ENCODE measurements at places on chromosomes 13 and 19.

DNA sequence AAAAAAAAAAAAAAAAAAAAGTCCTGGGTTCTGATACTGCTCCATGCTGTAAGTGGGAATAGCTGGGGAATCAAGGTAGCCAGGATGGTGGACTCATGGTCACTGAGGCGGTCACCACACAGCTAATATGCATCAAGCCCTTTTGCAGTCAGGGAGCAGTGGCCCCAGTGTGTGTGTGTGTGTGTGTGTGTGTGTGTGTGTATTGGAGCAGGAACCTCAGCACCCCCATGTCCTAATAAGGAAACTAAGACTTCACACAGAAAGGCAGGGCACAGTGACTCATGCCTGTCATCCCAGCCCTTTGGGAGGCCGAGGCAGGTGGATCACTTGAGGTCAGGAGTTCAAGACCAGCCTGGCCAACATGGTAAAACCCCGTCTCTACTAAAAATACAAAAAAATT, 12.0 kb downstream of the B3GNT3 start:
- no peak for DNase-seq

DNA sequence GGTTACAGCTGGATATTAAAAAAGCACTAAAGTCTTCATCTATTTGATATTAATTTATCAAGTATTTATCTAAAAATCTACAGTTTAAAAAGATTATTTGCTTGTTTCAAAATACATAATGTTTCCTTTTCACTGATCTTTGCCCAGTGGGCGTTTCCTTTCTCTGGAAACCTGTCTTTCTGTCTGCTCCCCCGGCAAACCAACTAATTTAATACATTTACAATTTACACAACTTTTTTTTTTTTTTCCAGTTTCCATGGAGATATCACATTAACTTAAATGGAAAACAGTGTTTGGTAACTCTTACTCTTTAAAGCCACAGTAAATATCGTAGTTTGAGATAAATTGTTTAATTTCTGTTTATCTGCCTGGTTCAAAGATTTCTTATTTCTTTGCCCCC, 5.3 kb downstream of the GPC6 start:
- no peak for DNase-seq

DNA sequence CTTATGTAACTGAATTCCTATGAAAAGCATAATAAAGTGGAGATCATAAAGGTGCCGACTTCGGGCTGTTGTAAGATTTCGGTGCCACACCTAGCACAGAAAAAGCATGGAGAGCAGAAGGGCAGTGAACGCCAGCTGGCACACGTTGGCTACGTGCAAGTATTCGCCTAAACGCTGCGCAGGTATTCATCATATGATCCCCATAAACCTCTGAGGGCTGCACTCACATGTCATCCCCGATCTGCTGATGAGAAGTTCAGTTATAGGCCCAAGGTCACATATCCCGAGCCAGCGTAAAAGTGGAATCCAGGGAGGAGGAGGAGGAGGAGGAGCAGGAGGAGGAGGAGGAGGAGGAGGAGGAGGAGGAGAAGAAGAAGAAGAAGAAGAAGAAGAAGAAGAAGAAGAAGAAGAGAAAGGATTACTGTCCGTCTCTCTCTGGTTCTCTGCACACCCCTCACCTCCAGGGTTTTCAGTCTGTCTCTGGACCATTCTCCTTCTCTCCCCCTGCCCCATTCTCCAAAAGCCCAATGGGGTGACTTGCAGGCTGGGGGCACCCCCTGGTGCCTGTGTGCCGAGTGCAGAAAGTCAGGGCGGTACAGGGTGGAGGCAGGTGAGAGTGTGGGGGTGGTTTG, 18.6 kb upstream of the CYP2S1 start:
- no peak for DNase-seq

DNA sequence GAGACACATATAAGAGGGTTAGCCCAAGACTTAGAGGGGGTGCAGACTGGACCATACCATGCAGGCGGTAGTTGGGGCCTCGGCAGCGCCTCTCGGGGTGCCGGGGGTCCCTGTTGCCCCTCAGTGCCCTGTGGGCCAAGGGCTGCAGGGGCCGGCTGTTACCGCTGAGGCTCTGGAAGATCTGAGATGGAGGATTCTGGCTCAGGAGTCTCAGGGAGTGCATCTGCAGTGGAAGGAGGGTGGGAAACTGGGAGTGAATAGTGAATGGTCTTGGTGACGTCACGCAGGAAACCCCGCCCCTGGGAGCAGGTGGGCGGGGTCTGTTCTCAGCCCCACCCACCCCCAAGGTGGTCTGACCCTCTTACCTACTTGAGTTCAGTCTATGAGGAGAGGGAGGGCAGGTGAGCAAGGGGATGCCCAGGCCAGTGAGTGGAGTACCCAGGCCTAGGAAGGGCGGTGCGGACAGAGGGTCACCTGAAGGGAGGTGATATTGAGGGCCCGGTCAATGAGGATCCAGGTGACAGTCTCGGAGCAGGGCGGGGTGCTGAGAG, 1.7 kb upstream of the DBP start:
- DNase-seq, result no peak

DNA sequence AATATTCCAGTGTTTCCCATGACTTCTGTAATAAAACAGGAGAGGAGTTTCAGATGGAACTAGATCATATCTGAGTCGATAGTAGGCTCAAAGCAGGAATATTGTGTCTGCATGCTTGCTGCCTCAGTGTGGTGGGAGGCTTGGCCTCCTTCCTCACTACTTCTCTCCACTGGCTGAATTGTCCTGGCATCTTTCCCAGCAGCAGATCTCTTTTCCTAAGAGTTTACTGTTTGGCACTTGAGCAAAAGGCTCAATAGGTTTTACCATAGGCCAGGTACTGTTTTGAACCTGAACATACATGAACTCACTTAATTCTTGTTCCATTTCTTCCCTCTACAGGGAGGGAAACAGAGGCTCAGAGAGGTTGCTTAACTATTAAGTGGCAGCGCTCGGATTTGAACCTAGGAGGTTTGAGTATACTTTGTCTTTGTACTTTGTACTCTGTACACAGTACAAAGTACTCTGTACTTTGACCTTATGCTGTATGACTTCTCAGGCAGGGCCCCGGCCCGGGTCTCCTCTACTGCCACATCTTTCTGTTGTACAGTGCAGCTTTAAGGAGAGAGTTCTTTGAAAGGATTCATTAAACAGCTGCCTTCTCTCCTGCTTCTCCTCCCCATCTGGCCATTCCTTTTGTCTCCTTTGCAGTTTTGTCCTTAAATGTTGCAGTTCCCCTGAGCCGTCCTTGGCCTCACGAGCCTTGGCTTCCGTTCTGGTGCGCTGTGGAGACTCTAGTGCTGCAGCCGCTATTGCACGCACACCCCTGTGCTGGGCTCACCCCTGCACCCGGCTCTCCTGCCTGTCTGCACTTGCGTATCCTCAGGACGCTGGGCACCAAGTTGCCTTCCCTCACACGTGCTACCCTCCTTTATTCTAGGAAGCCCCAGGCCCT, 8.1 kb downstream of the B3GLCT start:
- DNase-seq, result no peak

- DNase-seq, result no peak
Observed at GRCh38 chr13:67292886-67293285, 62.8 kb upstream of the PCDH9 start.

DNA sequence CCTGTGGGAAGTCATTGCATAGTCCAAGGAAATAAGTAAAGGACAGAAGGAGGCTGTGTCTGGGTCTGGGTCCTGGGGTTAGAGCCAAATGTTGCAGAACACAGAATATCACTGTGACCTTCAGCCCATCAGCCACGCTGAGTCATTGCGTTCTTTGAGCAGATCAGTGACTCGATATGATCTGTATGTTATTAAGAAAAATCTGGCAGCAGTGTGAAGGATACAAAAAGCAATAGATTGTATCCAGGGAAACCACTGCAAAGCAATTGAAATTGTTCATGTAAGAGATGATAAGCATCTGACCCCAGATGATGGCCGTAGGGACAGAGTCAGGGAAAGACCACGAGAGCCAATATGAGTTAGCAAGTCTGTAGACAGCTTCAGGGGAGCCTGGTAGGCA, 1575.1 kb upstream of the SLC10A2 start:
- DNase-seq, result no peak

GRCh38 chr13:25738342-25739196, 313.2 kb downstream of the SHISA2 start:
- DNase-seq, result peak; percentile 67

Measured in NCI-H1694 (cell line).